ENCODE measurements at places on chromosomes 11 and 22.

GRCh38 chr11:108818971-108819370 lies 154.1 kb downstream of the DDX10 start:
- DNase-seq, result no peak

- DNase-seq, result no peak
These were observed 22.8 kb upstream of the TUB start for GRCh38 chr11:8058216-8058615.

GRCh38 chr11:17385492-17385891 lies 3.0 kb downstream of the KCNJ11 start:
- DNase-seq, result no peak

DNA sequence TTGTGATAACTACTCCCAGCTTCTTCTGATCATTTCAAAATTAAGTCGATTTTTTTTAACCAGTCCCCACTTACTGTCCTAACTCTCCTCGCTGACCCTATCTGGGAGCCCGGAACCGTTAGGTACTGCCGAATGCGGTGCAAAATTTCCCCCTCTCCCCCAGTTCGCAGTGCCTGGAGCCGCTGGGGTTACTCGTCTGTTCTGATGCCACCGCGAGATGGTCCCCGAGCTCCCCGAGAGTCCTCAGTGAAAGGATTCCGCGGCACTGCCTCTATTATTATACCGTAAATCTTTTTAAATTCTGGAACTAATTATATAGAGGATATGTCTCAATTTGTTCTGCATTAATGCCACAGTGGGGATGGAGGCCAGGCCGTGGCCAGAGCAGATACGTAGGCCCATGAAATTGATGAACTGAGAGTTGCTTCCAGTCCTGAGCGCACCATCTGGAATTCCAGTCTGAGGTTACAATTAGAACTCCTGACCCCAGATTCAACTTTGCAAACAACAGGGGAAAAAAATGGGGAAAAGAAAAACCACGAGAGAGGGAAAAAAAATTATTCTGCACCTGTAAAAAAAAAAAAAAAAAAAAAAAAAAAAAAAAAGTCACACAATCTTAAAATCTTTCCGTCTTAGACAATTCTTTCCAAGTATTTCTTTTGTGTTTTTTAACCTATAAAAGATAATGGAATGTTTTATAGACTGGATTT lies 4.3 kb upstream of the WT1 start:
- no peak for DNase-seq

GRCh38 chr11:77617892-77618291 lies 19.7 kb downstream of the CLNS1A start:
- no peak for DNase-seq

- DNase-seq, result peak; percentile 50
These were observed 70.4 kb downstream of the MYO7A start for GRCh38 chr11:77198440-77198849.

DNA sequence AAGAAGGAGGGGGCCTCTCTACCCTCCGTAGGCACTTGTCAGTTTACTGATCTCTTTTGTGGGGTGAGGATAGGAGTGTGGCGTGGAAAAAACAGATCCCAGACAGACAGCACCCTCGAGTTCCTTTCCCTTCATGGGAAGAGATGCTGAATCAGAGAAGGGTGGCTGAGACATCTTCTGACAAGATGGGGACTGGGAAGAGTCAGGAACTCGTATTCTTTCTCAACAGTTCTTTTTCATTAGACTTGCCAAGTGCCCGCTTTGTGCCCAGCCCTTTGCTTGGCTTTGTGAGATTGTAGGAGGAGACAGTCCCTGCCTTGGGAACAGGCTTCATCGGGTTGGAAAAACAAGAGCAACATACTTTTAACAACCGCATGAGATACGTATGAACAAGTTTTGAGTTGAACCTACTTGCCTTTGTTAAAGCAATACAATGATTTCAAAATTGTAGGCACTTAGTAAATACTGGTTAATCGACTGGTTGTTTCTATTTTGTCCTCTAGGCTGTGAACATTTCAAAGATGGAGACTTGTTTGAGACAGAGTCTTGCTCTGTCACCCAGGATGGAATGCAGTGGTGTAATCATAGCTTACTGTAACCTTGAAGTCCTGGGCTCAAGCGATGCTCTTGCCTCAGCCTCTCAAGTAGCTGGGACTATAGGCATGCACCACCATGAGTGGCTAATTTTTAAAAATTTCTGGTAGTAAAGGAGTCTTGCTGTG lies 1.1 kb downstream of the RRM1 start:
- peak; percentile 37 for DNase-seq

- DNase-seq, result peak; percentile 82
These were observed 42.0 kb downstream of the FAM83F start for GRCh38 chr22:40036591-40037225.

- DNase-seq, result no peak
These were observed 17.6 kb downstream of the KCNC1 start for GRCh38 chr11:17752144-17752543.

DNA sequence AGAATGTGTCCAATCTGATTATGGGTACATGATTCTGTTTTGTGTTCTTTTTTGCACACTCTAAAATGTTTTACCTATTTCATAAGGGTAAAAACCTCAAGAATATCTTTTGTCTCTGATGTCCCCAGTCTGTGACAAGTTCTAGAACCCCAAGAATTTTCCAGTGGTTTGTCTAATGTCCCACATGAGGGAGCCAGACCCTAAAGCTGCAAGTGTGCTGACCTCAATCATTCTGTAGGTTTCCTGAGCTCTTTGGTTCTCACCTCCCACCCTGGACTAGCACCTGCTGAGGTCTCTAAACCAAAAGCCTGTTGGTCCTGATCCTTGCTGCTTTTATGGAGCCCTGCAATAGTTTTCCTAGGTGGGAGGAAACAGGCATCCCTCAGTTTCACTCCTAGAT lies 149.8 kb upstream of the MPPED2 start:
- no peak for DNase-seq

GRCh38 chr11:130128626-130129025 lies 31.0 kb upstream of the ST14 start:
- no peak for DNase-seq

DNA sequence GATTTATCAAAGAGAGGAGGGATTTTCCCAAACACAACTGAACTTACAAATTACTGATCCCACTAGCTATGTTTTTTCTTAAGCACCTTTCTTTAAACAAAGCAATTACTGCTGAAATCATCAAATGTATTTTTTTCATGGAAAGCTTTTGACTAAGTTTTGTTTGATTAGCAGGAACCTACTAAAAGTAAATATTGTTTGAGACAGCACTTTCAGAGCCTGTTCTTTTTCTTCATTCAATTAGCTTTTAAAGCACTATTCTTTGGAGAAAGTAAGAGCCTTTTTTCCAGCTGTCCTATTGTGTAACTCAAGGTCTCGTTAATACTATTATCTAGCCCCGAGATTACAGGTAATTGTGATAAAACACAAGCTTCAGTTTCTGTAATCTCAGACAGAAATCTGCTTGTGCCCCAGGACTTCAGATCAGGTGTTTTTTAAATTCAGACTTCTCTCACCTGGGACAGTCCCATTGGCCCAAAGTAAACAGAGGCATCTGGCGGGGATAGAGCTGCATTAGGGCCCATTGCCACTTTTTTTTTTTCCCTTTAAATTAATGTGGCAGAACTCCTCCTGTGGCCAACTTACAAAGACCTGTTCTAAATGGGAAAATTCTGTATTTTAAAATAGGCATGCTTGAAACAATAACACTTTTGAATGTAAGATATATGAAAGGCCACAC lies 11.0 kb downstream of the CSTPP1 start:
- no peak for DNase-seq

GRCh38 chr11:112421879-112422278 lies 161.2 kb upstream of the PLET1 start:
- DNase-seq, result no peak

DNA sequence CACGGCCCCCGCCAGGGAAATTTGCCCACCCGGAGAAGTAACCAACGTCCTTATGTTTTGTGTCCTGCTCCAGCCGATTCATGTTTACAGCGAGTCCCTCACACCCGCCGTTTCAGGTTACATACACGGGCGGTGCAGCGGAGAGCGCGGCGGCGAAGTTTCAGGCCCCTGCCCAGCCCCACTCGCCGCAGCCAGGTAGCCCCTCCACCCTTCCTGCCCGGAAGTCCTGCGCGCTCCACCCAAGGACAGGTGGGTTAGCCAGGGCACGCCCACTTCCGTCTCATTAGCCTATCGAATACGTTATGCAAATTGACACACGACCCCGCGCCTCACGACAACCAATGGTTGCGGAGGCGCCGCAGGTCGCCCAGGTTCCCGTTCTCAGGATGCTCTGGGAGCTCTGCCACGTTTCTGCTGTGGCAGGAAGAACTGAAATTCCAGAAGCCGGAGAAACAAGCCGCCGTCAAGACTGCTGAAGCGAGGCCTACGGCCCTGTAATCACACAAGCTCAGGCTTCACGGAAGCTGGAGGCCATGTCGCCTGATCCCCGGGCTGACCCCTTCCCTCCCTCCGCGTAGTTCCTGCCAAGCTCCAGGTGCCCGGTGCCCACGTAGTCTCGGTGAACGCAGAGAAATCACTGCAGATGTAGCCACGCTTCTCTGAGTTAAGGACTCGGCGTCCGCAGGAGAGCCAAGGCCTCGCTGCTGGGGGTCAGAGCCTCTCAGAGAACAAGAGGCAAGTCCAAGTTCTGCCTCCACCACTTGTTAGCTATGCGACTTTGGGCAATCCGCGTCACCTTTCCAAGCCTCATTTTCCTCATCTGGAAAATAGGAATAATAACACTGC lies 22.4 kb upstream of the MYH9 start:
- peak; percentile 85 for DNase-seq

GRCh38 chr22:23395530-23396361 lies 184.3 kb downstream of the IGLL1 start:
- DNase-seq, result no peak

- no peak for DNase-seq
These were observed 23.7 kb downstream of the TANGO2 start for GRCh38 chr22:20044495-20045151.

DNA sequence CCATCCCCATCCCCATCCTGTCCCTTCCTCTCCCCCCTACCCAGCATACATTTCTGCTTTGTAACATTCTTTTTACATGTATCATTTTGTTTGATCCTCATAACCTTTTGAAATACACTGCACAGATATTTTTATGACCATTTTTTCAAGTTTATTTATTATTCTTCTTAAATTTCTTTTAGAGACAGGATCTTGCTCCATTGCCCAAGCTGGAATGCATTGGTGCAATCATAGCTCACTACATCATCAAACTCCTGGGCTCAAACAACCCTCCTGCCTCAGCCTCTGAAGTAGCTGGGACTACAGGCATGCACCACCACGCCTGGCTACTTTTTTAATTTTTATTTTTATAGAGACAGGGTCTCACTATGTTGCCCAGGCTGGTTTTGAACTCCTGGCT lies 99.4 kb upstream of the AKIP1 start:
- DNase-seq, result no peak

- DNase-seq, result no peak
These were observed 9.8 kb downstream of the THAP12 start for GRCh38 chr11:76371170-76371569.

- DNase-seq, result no peak
These were observed 51.0 kb downstream of the CTNND1 start for GRCh38 chr11:57812634-57813033.

GRCh38 chr11:113241636-113242054 lies 72.7 kb upstream of the TTC12 start:
- DNase-seq, result no peak

- DNase-seq, result no peak
These were observed 4.2 kb upstream of the SERPINH1 start for GRCh38 chr11:75557666-75558494.

GRCh38 chr11:64240435-64241240 lies at the start of gene FKBP2:
Gene FKBP2, plus strand, starts transcription at chr11:64241095. Its CDS starts 1,293 bp downstream, at chr11:64242388.
- peak; percentile 97 for DNase-seq

DNA sequence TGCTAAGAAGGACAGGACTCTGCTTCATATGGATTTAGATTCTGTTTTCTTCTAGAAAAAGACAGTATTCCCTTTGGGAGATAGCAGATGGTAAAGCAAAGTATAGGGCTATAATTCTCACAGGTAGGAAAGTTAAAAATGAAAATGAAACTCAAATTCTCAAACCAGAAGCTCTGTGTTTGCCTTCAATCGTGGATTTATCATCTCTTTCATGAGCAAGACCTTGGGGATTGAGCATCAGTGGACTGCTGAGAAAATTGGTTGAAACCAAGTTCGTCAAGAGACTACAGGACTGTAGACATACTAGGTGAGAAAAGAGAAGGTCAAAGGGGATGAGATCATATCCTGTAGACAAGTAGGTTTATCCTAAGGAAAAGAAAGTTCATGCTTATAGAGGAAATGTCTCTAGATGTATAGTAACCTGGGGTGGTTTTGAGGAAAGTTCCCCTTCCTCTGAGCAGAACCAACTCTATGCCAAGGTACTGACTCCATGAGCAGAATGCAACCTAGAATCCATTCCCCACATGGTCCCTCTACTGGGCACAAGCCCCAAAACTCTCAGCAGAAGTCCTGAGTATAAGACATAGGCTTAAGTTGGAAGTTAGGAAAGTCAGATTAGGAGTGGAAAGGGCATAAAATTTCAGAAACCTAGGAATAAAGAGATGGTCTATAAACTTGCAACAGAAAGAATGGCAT lies 46.5 kb downstream of the SLC5A12 start:
- DNase-seq, result no peak

DNA sequence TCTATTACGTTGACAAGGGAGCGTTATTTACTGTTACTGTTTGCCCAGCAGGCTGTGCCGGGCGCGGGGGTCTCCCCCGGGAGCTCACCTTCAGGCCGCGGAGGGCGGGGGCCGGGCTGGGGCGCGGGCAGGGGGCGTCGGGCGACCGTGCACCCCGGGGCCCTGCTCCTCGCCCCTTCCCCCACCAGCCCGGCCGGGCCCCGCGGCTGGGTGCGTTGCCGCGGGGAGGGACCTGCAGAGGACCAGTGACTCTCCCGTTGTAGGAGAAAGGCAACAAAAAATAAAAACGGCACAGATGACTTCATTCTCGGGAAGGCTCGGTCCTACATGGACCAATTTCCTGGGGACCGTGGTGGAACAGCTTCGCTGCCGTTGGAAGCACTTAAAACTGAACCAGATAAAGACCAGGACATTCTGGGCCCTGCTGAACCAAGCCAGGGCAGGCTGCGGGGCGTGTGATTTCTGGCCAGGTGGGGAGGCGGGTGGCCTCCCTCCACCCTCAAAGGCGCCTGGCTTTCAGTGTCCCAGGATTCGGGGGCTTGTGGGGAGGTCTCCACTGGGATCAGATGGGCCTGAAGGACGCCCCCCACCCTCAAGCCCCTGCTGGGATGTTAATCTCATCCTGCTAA lies 57.4 kb downstream of the IGLL1 start:
- no peak for DNase-seq

GRCh38 chr22:39518996-39519680 lies 1.2 kb upstream of the ATF4 start:
- DNase-seq, result peak; percentile 64

DNA sequence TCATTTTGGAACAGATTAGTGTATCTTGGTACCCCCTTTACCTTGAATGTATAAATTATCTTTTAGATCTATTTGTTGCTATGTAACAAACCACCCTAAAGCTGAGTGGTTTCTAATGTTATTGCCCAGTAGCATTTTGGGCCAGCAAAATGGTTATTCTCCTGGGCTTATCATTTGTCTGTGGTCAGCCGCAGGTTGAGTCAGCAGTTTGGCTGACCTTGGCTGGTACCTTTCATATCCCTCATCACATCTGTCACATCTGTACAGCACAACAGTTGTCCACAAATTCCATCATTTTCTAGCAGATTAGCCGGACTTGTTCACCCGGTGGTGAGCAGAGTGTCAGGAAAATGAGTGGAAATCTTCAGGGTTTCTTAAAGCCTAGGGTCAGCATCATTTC lies 588.5 kb upstream of the ARHGAP42 start:
- DNase-seq, result no peak

Data from hematopoietic multipotent progenitor cell treated with erythropoietin and hydrocortisone succinate and interleukin-3 and kit ligand, for 8 days (in vitro differentiated cells).